ENCODE measurements at places on chromosomes 16 and 17.

GRCh38 chr17:65457635-65458257, 103.7 kb downstream of the AXIN2 start:
- no peak for DNase-seq

GRCh38 chr16:74034862-74035261, 261.8 kb upstream of the PSMD7 start:
- DNase-seq: no peak

GRCh38 chr16:31453255-31454204, 5.8 kb upstream of the ARMC5 start:
- peak; percentile 70 for DNase-seq

GRCh38 chr17:38906460-38907228, 18.8 kb upstream of the LASP1NB start:
- DNase-seq: no peak

- DNase-seq: no peak
Measured at GRCh38 chr17:77217566-77217965, 76.8 kb downstream of the SEC14L1 start.

- no peak for DNase-seq
Measured at GRCh38 chr17:43942051-43942685, at the start of gene PPY. PPY (minus strand) TSS chr17:43942476; CDS start chr17:43941654, 822 bp downstream.

GRCh38 chr16:67666559-67667452, at the start of the genes C16orf86 and ENKD1:
C16orf86 (plus strand) TSS chr16:67666814; CDS start chr16:67666971, 157 bp downstream.
ENKD1 (minus strand) TSS chr16:67666750; CDS start chr16:67666442, 308 bp downstream.
- peak; percentile 94 for DNase-seq

- DNase-seq: no peak
Measured at GRCh38 chr17:9750524-9750923, 40.9 kb downstream of the DHRS7C start.

- peak; percentile 80 for DNase-seq
Measured at GRCh38 chr17:76240461-76241203, at the start of gene RNF157. RNF157 (minus strand) TSS chr17:76240493; CDS start chr17:76240240, 253 bp downstream.

- DNase-seq: no peak
Measured at GRCh38 chr17:30340801-30341356, 7.0 kb upstream of the TMIGD1 start.

GRCh38 chr17:62692159-62692651, 64.7 kb downstream of the MRC2 start:
- DNase-seq: no peak

DNA sequence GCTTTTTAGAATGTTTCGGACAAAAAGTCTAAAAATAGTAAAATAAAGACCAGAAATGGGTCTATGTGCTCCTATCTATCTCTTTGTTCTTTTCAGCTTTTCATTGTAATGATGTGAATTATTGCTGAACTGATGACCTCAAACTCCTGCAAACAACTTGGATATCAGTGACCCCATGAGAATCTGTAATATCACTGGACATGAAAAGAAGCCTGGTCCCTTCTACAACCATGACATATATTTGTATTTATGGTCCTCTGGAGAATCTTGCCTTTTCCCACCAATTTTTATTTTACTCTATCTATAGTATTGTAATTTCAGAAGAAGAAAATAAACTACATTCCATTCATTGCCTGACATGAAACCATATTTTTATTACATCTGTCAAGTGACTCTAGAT, 740.7 kb upstream of the CA10 start:
- no peak for DNase-seq

- DNase-seq: peak; percentile 71
Measured at GRCh38 chr17:45246861-45247428, 14.9 kb downstream of the SPATA32 start.

GRCh38 chr16:88744577-88745521, 38.5 kb downstream of the CTU2 start:
- no peak for DNase-seq

- DNase-seq: no peak
Measured at GRCh38 chr17:41060052-41060604, at the start of gene KRTAP2-3. KRTAP2-3 (minus strand) TSS chr17:41060114; CDS start chr17:41060050, 64 bp downstream.

DNA sequence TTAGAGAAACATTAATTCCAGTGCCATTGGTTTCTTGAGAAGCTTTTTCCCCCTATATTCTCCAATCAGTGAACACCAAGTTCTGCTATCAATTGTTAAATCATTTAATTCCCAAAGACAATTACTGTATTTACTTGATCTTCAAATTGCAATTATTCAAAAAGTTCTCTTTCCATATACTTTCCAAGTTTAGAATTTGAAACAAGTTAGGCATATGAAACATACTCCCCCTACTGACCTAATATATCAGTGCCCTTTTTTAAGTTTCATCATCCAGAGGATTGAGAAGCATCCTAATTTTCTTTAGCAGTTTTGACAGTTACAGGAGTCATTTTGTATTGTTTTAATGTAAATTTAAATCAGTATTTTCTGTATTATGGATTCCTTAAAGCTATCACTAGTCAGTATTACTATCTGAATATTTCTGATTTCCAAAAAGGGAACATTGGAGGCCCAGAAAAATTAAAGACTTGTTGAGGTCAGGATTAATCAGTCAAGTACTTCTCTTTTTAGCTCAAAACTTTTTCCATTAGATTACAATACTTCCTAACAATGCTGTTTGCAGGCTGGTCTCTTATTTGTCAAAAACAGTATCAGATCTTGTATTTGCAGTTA, 16.3 kb downstream of the MEIOC start:
- DNase-seq: no peak

GRCh38 chr16:75593825-75594820, 27.9 kb downstream of the GABARAPL2 start:
- DNase-seq: no peak

DNA sequence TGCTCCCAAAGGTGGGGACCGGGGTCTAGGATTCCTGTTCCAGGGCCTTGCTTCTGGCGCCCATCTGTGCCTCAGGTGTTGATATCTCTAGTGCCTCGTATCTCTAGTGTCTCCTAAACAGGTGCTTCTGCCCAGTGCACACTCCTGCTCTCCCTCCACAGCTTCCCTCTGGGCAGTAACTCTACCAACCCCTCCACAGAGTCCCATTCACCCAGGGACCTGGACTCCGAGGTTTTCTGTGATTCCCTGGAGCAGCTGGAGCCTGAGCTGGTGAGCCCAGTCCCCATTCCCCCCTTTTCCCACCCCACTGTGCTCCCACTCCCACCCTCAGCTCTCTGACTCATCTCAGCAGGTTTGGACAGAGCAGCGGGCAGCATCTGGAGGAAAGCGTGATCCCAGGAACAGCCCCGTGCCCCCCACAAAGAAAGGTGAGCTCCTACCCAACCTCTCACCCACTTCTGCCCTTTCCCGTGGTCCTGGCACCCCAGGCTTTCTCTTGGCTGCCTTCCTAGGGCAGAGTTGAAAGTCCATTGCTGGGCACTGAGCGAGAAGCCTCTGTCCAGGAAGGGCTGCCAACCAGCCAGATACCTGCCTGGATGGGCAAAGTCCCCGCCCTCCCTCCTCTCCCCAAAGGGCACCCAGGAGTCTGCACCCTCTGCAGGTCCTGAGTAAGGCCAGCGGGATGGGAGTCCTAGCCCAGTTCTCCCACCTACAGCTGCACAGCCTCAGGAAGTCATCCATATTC, 2.2 kb downstream of the ACBD4 start:
- no peak for DNase-seq

DNA sequence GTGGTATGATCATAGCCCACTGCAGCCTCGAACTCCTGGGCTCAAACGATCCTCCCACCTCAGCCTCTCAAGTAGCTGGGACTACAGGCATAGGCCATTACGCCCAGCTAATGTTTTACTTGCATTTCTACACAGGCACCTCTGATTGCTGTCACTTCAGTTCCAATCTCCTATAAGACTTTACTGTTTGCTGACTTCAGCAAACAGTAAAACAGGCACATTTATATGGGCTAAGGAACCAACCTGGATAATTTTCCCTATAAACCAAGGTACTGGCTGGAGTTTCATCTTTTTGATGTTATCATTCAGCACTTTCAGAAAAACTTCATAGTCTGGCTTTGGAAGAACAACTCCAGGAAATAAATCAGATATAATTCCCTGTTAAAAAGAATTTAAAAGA, 114.2 kb downstream of the DNAH3 start:
- DNase-seq: no peak

DNA sequence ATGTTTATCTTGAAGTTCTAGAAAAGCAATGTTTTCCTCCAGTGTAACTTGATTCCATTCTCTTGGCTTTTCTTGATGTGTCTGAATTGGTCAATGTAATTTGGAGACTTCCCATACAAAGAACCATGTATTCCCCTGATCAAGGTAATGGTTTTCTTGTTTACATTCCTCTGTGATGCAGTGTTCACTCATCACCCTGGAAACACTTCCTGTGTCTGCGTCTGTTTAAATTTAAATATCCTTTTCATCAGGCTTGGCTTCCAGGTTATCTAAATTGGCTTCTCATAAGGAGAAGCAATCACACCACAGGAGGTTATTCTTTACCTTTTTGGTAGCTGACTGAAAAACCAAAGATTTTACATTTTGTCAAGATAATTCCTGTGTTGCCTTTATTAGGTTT, 237.3 kb upstream of the WSCD1 start:
- DNase-seq: no peak

DNA sequence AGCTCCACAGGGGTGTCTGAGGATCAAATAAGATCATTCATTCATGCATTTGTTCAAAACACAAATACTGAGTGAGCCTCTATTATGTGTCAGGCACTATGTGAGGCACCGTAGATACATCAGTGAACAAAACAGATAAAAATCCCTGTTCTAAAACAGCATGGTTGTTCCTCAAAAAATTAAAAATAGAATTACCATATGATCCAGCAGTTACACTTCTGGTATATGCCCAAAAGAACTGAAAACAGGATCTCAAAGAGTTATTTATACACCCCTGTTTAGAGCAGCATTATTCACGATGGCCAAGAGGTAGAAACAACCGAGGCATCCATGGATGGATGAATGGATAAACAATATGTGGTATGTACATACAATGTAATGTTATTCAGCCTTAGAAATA, 15.4 kb downstream of the PIPOX start:
- DNase-seq: no peak

DNA sequence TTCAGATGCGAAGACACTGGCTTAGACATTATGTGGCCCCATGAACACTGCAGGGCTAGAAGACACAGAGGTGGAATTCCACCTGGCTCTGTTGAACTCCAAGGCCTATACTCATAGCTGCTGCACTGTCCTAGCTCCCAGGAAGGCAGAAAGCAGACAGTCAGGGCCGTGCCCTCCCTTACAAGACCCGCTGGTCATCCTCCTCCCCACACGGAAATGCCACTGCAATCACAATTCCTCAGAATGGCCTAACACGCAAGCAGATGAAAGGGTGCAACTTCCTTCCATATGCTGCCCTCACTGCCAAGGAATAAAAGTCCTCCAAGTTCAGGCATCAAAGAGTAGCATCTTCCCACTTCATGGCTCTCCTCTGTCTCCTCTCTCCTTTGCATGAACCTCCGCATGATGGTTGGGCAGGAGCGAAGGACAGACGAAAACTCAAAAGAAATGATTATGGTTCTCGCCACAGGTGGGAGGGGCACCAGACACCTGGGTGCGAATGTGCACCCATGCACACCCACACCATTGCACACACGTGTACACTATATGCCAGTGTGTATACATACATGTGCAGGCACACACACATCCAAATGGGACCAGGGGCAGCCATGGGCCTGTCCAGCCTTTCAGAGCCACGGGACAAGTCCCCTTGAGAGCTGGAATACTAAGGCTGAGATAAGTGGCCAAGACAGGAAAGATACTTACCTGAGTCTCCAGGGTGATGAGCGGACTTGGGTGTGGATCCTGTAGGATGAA, 113.3 kb downstream of the XYLT1 start:
- DNase-seq: no peak

GRCh38 chr16:81463296-81463890, 18.8 kb downstream of the CMIP start:
- DNase-seq: no peak

GRCh38 chr16:65384441-65384840, 262.6 kb upstream of the CDH11 start:
- DNase-seq: no peak

DNA sequence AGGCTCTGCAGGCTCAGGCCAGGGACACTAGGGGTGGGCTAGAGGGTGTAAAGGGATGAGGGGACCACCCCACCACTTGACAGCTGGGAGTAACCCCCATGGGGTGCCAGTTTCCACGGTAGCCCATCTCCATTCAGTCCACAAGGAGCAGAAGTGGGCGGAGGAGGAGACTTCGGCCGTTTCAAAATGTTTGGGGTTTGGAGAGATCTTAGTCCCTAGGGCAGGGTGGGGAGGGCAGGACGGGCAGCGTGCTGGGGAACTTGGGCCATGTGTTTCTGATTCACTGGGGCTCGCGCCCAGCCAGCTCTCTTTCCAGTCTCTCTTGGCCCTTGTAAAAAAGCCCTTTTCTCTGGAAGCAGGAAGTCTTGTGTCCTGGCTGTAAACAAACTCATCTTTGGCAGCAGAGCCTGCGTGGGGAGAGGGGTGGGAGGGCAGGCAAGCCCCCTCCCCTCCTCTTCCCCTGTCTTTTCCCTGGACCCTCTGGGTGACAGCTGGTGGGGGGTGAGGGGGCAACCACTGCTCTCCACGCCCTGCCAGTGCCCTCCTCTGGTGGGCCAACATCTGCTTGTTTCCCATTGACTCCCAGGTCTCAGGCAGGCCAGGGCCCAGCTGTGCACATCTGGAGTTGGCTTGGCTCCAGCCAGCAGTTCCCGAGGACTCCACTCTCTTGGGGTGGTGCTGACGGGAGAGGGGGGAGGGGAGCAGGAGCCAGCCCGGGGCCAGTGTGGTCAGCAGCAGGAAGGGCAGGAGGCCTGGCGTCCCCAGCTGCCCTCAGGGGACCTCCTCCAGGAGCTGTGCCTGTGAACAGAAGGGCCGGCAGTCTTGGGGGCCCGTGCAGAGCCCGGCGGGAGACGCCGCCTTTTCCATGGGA, 8.1 kb downstream of the CYGB start:
- peak; percentile 87 for DNase-seq

GRCh38 chr17:81992306-81993102, 15.1 kb downstream of the ASPSCR1 start:
- no peak for DNase-seq

GRCh38 chr16:85635545-85636140, 22.5 kb downstream of the GSE1 start:
- no peak for DNase-seq

GRCh38 chr17:72219137-72219823, 98.5 kb downstream of the SOX9 start:
- DNase-seq: no peak

DNA sequence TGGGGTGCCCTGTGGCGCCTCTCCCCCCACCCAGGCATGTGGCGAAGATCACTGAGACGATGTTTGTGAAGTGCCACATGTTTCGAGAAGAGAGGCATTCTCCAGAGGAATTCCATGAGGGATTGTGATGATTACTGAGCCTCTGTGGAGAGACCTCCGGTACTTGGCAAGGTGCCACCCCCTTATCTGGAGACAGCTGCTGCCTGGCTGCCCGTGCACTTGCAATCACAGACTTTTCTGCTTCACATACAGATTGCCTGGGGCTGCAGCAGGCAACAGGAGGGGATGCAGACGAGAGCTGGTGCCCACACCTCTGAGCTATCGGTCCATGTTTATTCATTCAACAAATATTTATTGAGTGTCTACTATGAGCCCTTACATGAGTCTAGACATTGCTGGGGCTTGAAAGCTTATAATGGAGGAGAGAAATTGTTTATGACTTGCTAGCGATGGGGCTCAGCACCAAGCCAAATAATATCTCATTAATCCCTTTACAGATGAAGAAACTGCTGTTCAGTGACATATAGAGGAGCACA, 317.2 kb upstream of the ZFHX3 start:
- no peak for DNase-seq
